ENCODE measurements at places on chromosomes 7 and 10. TPM values are rescaled to one million over a fixed set of nuclear protein-coding genes. Genes with fewer than 3 reads are reported as not detected.

NEUROD6 gene
- total RNA-seq = not detected

PRR15 gene
- 2.3 TPM for total RNA-seq

ALDH18A1 gene
- 49.3 TPM for total RNA-seq

CHST12 gene
- 15.3 TPM for total RNA-seq

SH2D4B gene
- total RNA-seq = not detected

SYT15 gene
- total RNA-seq = 3.0 TPM

DNAAF5 gene
- 36.6 TPM for total RNA-seq

PNLIP gene
- total RNA-seq = not detected

CDNF gene
- total RNA-seq = 1.1 TPM

RBP4 gene
- 7.5 TPM for total RNA-seq

All from A549 treated with RU486 at 1 μM for 4 hours (cell line).